ENCODE measurements at places on chromosomes 1 and 21.

DNA sequence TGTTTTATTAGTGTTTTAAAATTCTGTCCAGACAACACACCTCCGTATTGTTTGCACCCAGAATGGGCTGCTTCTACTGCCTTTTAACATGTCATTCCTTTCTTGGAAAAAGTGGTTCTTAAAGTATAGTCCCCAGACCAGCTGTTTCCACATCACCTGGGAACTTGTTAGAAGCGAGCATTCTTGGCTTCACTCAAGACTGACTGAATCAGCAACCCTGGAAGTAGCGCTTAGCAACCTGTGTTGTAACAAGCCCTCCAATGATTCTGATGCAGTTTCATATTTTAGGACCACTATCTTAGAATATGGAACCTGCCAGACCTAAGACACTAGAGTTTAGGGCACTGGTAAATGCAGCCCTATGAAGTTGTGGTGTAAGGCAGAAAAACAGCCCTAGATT lies 6.0 kb upstream of the PPIE start:
- DNase-seq = no peak
- H3K36me3 ChIP-seq = no peaks in the 10 kb centered on the region
- H3K27me3 ChIP-seq = peaks cover 30% of the 10 kb centered on the region
- no peak overlapping the region for H3K4me3 ChIP-seq
- no peaks in the 10 kb centered on the region for H3K4me1 ChIP-seq

- no peaks in the 10 kb centered on the region for H3K36me3 ChIP-seq
- H3K4me1 ChIP-seq = no peaks in the 10 kb centered on the region
- H3K4me3 ChIP-seq = no peak overlapping the region
- no peak for DNase-seq
These were observed 72.0 kb downstream of the EPB41 start for GRCh38 chr1:28986306-28986910.

- H3K27ac ChIP-seq = no peak overlapping the region
- peak; percentile 75 for DNase-seq
- H3K4me3 ChIP-seq = no peak overlapping the region
- no peaks in the 10 kb centered on the region for H3K36me3 ChIP-seq
These were observed 22.6 kb downstream of the COL18A1 start for GRCh38 chr21:45427331-45428271.

DNA sequence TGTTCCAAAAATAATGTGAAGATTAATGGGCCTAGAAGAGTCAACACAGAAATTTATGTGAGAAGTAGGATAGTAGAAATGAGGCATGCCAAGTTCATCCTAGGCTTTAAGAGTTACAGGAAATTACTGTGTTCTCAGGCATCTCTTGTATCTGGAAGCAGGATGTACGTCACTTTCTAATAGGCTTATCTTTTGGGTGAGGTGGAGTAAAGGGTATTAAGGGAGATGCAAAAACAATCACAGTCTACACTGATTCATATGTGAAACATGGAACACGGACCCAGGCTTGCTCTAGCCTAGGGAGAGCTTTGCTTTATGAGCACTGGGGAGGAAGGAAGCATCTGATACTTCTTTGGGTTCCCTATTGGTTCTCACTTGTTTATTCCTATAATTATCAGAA lies 84.5 kb upstream of the RGS4 start:
- H3K36me3 ChIP-seq = no peaks in the 10 kb centered on the region
- H3K4me1 ChIP-seq = peaks cover 10% of the 10 kb centered on the region
- no peak overlapping the region for H3K4me3 ChIP-seq
- H3K27ac ChIP-seq = no peak overlapping the region
- no peak for DNase-seq

- H3K27ac ChIP-seq = no peak overlapping the region
- no peaks in the 10 kb centered on the region for H3K4me1 ChIP-seq
- DNase-seq = no peak
- H3K4me3 ChIP-seq = no peak overlapping the region
- H3K36me3 ChIP-seq = no peaks in the 10 kb centered on the region
- no peaks in the 10 kb centered on the region for H3K27me3 ChIP-seq
These were observed 14.0 kb downstream of the FAAP20 start for GRCh38 chr1:2180297-2181245.

- no peaks in the 10 kb centered on the region for H3K4me1 ChIP-seq
- H3K4me3 ChIP-seq = no peak overlapping the region
- no peaks in the 10 kb centered on the region for H3K27me3 ChIP-seq
- no peaks in the 10 kb centered on the region for H3K36me3 ChIP-seq
These were observed 1.6 kb upstream of the AJAP1 start for GRCh38 chr1:4652631-4653327.

GRCh38 chr1:171251042-171251951 lies 3.0 kb downstream of the FMO1 start:
- H3K4me3 ChIP-seq = no peak overlapping the region
- no peaks in the 10 kb centered on the region for H3K4me1 ChIP-seq
- DNase-seq = no peak
- no peak overlapping the region for H3K27ac ChIP-seq
- no peaks in the 10 kb centered on the region for H3K36me3 ChIP-seq

DNA sequence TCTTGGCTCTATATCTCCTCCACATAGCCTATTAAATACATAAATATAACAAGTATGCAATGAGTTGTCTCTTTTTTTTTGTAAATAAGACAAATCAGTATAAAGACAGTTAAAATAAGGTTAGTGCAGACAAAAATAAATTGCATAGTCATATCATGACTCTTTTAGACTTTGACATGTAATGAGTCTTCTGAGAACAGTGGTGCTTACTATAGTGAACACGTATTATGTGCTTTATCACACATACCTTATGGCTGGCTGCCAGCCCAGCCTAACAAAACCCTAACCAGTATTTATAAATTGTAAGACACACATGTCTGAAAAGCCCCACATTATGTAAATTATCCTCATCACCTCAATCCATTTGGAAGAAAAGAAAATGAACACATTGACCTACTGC lies 29.1 kb upstream of the F13B start:
- no peaks in the 10 kb centered on the region for H3K27me3 ChIP-seq
- H3K4me1 ChIP-seq = no peaks in the 10 kb centered on the region
- H3K4me3 ChIP-seq = no peak overlapping the region
- no peak overlapping the region for H3K27ac ChIP-seq

DNA sequence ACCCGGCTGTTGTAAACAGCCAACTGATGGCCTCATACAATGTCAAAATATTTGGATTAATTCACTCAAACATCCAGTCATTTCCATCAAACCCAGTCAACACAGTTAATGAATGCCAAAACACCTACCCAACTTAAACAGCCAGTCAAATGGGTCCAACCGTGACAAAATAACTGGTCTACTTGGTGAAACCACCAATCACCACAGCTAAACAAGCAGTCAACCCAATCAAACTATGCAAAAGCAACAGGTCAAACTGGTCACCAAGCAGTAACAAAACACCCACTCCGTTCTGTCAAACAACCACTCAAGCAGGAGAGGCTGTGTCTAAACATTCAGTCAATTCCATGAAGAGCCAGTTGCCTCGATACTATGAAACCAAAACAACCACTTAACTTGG lies 119.2 kb downstream of the FOXD2 start:
- H3K27ac ChIP-seq = no peak overlapping the region
- H3K36me3 ChIP-seq = no peaks in the 10 kb centered on the region
- H3K27me3 ChIP-seq = no peaks in the 10 kb centered on the region
- H3K4me3 ChIP-seq = no peak overlapping the region

DNA sequence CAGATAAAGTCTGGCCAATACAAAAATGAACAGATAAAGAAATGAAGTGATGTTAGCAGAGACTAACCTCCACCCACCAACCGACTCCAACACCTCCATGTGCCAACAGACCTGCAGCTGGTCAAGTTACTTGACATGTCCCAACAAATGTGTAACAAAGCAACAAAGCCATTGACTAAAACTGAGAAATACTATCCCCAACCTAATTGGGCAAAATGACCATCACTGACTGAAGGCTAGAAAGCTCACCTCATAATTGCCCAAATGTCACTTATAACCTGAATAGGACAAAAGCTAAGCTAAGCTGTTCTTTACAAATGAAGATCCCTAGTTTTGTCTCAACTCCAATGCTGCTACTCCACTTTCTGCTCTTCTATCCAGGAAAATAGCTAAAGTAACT lies 7.5 kb downstream of the KDM5B start:
- peaks cover 34% of the 10 kb centered on the region for H3K4me1 ChIP-seq
- H3K4me3 ChIP-seq = no peak overlapping the region
- no peak for DNase-seq
- no peaks in the 10 kb centered on the region for H3K36me3 ChIP-seq

DNA sequence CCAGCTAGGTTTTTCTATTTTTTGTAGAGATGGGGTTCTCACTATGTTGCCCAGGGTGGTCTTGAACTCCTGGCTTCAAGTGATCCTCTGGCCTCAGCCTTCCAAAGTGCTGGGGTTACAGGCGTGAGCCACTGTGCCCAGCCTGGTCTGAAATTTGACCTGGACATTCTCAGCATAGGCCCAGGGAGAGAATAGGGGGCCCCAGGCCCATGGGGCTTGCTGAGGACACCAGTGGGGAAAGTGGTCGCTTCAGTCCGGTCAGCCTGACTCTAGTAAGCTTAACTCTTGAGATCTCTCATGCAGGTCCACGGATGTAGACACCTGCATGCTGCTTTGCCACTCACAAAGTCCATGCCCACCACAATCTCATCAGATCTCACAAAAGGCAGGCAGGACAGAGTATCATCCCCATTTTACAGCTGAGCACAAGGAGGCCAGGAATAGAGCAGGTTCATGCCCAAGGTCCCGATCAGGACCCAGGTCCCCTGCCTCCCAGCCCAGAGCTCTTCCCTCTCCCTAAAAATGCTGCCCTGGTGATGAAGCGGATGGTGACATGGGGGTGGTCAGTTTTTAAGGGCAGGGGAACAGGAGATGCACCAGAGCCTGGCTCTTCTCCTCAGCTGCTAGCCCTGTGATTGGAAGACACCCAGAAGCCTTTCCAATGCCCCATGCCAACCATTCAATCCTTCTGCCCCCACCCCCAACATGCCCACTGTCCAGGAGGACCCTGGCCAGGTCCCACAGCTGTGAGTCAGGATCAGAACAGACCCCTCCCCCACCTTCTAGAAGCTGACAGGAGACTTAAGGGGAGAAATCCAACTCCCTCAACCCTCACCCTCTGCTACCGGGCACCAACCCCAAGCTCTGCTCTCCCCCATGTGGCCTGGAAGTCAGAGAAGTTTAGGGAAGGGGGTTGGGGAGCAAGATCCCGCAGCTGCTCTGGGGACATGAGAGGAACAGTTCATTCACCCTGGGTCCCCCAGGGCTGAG lies 1.8 kb downstream of the FHL3 start:
- DNase-seq = no peak
- H3K36me3 ChIP-seq = no peaks in the 10 kb centered on the region
- H3K27me3 ChIP-seq = no peaks in the 10 kb centered on the region
- H3K4me1 ChIP-seq = peaks cover 43% of the 10 kb centered on the region
- no peak overlapping the region for H3K27ac ChIP-seq

GRCh38 chr1:58660105-58660504 lies 39.8 kb downstream of the MYSM1 start:
- H3K4me1 ChIP-seq = no peaks in the 10 kb centered on the region
- no peak overlapping the region for H3K4me3 ChIP-seq
- H3K27ac ChIP-seq = no peak overlapping the region
- DNase-seq = no peak

GRCh38 chr21:36250423-36251075 lies 69.4 kb upstream of the MORC3 start:
- no peaks in the 10 kb centered on the region for H3K4me1 ChIP-seq
- DNase-seq = no peak
- no peak overlapping the region for H3K4me3 ChIP-seq
- H3K36me3 ChIP-seq = no peaks in the 10 kb centered on the region
- H3K27me3 ChIP-seq = no peaks in the 10 kb centered on the region

GRCh38 chr1:47894410-47895278 lies 102.5 kb downstream of the TRABD2B start:
- H3K4me3 ChIP-seq = no peak overlapping the region
- no peak overlapping the region for H3K27ac ChIP-seq
- H3K27me3 ChIP-seq = no peaks in the 10 kb centered on the region
- peak; percentile 82 for DNase-seq
- H3K36me3 ChIP-seq = no peaks in the 10 kb centered on the region

DNA sequence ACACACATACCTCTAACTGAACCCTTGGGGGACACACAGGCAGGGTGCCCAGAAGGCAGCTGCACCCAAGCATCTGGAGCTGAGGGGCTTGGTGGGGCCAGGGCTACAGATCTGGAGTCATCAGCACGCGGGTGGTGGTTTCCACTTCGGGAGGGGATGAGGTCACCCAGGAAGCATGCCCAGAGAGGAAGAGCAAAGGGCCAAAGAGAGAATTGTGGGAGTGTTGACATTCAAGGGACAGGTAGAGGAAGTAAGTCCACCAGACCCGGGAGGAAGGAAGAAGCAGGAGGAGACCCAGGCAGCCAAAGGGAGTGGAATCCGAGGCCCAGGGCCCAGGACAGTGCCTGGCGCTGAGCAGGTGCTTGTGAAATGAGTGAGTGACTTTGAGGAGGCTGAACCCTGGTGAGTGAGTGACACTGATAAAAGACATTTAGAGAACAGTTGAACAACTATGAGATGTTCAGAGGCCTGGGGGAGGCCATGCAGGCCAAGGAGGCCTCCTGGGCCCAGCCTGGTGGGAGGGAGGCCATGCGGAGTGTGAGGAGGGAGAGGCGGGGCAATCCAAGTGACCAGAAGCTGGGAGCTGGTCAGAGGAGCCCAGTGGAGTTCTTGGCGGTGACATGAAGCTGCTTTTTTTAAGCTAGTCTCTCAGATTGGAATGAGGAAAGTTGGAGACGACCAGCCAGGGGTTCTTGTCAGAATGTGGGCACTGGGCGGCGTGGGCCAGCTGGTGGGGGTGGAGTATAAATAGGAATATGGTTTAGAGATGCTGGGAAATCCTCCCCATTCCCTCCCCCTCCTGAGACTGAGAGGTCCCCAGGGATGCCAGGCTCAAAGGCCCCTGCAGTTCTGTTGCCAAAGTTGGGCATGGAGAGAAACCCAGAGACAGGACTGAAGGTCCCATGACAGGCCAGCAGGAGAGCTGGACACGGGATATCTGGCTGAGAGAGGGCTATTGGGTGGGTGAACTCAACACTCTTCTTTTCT lies 7.9 kb downstream of the CDK18 start:
- H3K4me1 ChIP-seq = peaks cover 8% of the 10 kb centered on the region
- H3K27me3 ChIP-seq = no peaks in the 10 kb centered on the region
- DNase-seq = no peak
- no peaks in the 10 kb centered on the region for H3K36me3 ChIP-seq

- H3K27ac ChIP-seq = peak overlapping the region; percentile 37
- DNase-seq = no peak
- no peak overlapping the region for H3K4me3 ChIP-seq
- no peaks in the 10 kb centered on the region for H3K27me3 ChIP-seq
These were observed 36.2 kb downstream of the UTP25 start for GRCh38 chr1:209863766-209864485.

- H3K4me1 ChIP-seq = peaks cover 31% of the 10 kb centered on the region
- H3K36me3 ChIP-seq = no peaks in the 10 kb centered on the region
These were observed 28.2 kb downstream of the BATF3 start for GRCh38 chr1:212671342-212672031.

DNA sequence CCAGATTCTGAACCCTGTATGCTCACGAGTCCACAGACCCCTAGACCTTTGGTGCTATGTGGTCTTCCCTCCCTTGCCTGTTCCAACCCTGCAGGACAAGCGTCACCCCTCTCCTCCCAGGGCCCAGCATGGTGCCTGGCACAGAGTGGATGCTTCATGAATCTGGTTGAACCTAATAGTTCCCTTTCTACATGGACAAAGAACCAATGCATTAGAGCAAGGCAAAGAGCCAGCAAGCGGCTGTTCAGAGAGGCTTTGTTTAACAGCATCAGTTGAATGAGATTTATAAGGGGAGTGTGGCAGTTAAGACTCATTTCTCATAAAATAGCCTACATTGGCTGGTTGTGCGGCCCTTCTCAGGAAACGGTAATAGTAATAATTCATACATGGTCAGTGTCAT lies 14.9 kb downstream of the SLC26A9 start:
- no peaks in the 10 kb centered on the region for H3K27me3 ChIP-seq
- H3K27ac ChIP-seq = no peak overlapping the region
- DNase-seq = no peak

- H3K27me3 ChIP-seq = no peaks in the 10 kb centered on the region
- peak overlapping the region; percentile 95 for H3K27ac ChIP-seq
- H3K36me3 ChIP-seq = no peaks in the 10 kb centered on the region
- H3K4me1 ChIP-seq = peaks cover 33% of the 10 kb centered on the region
- no peak overlapping the region for H3K4me3 ChIP-seq
These were observed 44.8 kb downstream of the GRHL3 start for GRCh38 chr1:24363994-24364393.

Data from PC-9 (cell line).